Left forelimb (tissue), 1 donor: ENCODE measurements at places on chromosomes 2 and 18.

DNA sequence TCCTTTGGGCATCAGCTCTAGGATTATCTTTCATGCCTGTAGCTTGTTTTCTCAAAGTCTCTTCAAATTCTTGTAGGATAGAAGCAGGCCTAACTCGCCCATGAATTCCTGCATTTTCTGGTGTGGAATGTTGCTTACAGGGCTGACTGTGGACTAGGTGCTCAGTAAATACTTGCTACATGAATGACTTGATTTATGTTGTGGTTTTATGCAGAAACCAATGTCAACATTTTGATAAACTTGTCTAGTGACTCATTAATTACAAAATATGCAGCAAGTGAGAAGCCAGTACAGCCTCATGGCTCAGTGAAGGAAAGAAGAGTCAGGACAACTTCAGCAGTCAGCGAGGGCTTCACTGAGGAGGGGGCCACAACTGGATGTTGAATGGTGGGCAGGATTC, 110.6 kb upstream of the SIX2 start:
- no peak for DNase-seq

GRCh38 chr18:9091066-9091476, 11.4 kb upstream of the NDUFV2 start:
- no peak for DNase-seq

GRCh38 chr18:79927607-79928562, 23.6 kb downstream of the SLC66A2 start:
- peak; percentile 65 for DNase-seq

GRCh38 chr2:217429981-217430500, 570.2 kb upstream of the TNP1 start:
- DNase-seq: no peak

DNA sequence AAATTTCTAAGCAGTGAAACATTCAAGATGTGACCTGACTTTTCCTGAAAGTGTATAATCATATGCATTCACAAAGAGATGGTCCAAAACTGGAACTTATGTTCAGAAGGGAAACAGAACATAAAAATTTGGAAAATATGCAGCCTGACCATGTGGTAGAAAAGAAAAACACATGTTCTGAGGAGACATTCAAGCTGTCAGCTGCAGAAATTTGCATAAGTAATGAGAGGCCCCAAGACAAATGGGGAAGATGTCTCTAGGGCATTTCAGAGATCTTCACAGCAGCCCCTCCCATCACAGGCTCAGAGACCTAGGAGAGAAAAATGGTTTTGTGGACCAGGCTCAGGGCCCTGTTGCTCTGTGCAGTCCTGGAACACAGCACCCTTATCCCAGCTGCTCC, 123.8 kb downstream of the RPIA start:
- no peak for DNase-seq

GRCh38 chr2:240386326-240386725, 49.1 kb upstream of the GPC1 start:
- no peak for DNase-seq

- DNase-seq: peak; percentile 79
These were observed 3.5 kb downstream of the RHOB start for GRCh38 chr2:20450201-20450999.

DNA sequence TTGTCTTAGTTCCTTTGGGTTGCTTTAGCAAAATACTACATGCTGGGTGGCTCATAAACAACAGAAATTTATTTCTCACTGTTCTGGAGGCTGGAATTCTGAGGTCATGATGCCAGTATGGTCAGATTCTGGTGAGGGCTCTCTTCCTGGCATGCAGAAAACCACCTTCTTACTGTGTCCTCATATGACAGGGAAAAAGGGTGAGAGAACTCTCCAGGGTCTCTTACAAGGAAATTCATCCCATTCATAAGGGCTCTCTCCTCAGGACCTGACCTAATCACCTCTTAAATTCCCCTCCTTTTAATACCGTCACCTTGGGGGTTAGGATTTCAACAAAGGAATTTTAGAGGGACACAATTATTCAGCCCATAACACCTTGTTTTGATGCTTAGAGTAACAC, 243.1 kb upstream of the TNP1 start:
- no peak for DNase-seq
